ENCODE measurements at places on chromosomes 4 and X. TPM values are rescaled to one million over a fixed set of nuclear protein-coding genes. Genes with fewer than 3 reads are reported as not detected.

DNA sequence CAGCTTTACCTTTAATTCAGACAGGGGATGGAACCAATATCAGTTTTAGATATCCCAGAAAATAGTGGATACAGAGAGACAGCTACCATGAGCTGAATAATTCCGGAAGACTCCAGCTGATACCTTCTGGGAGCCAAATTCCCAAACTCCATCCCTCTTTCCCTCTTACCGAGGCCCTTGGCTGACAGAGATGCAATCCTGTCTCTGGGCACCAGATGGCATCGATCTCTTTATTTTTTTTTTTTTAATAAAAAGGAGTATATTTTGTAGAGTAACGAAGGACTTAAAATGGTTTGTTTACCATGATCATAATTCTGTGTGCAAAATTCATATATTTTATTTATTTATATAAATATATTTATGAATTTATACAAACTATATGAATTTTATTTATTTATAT is 31.0 kb downstream of the RAB40A start:
- no peak overlapping the region for H3K27ac ChIP-seq
- H3K27me3 ChIP-seq, result no peaks in the 10 kb centered on the region
- no peaks in the 10 kb centered on the region for H3K36me3 ChIP-seq
- no peaks in the 10 kb centered on the region for H3K4me1 ChIP-seq

DNA sequence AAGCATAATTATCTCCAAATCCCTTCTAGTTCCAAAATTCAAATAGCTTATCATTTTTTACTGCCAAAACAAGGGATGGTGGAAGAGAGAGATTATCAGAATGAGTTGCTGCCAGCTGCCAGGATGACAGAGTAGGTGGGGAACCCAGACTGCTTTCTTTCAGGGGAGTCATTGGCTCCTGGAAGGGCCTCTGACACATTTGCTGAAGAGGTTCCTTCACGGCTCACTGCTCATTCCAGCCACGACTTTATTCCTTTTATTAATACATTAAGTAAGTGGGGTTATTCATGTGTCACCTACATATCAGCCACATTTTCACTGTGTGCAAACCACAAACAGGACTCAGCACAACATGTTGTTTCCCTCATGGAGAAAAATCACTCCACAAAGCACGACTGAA is 12.7 kb upstream of the SMIM43 start:
- H3K4me1 ChIP-seq, result no peaks in the 10 kb centered on the region
- H3K27me3 ChIP-seq, result no peaks in the 10 kb centered on the region
- no peak overlapping the region for H3K4me3 ChIP-seq

GRCh38 chr4:112328734-112329130 is 31.6 kb downstream of the ALPK1 start:
- no peak for DNase-seq
- H3K36me3 ChIP-seq, result no peaks in the 10 kb centered on the region
- no peaks in the 10 kb centered on the region for H3K4me1 ChIP-seq
- H3K27me3 ChIP-seq, result no peaks in the 10 kb centered on the region
- no peak overlapping the region for H3K4me3 ChIP-seq

DNA sequence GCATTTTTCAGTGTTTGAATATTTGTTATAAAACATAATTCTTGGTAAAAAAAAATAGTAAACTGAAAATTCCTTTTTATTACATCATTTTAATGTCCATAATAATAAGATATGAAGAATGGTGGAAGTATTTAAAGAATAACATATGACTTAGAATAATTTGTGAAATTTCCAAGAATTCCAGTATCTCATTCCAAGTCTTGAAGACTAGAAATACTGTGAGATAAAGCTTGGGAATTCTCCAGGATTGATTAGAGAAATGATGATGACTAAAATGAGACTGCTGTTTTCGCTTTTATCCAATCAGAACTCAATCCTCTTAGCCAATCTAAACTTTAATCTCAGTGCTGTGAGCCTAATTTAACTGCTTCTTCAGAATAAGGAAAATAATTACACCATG is 184.2 kb upstream of the HCCS start:
- H3K36me3 ChIP-seq, result no peaks in the 10 kb centered on the region
- H3K27ac ChIP-seq, result no peak overlapping the region
- no peak for DNase-seq
- no peaks in the 10 kb centered on the region for H3K4me1 ChIP-seq
- no peak overlapping the region for H3K4me3 ChIP-seq

DNA sequence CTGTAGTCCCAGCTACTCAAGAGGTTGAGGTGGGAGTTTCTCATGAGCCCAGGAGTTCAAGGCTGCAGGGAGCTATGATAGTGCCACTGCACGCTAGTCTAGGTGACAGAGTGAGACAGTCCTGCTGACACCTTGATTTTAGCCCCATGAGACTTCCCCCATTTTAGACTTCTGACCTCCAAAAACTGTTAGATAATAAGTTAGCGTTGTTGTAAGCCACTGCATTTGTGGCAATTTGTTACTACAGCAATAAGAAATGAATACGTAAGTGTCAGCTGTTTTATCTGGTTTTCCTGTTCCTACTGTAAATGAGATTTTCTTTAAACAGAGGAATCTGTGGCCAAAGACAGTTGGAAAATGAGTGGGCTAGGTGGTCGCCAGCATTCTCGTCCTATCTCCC is 83.9 kb downstream of the ARHGAP10 start:
- H3K36me3 ChIP-seq, result no peaks in the 10 kb centered on the region
- H3K27me3 ChIP-seq, result no peaks in the 10 kb centered on the region
- peaks cover 79% of the 10 kb centered on the region for H3K4me1 ChIP-seq

- H3K4me3 ChIP-seq, result no peak overlapping the region
- H3K36me3 ChIP-seq, result no peaks in the 10 kb centered on the region
- H3K4me1 ChIP-seq, result no peaks in the 10 kb centered on the region
- no peak for DNase-seq
Measured at GRCh38 chr4:73612032-73612431, 8.2 kb downstream of the RASSF6 start.

WDR13 gene
- 119 TPM for total RNA-seq

GRCh38 chr4:154719087-154719486 is 24.7 kb upstream of the LRAT start:
- H3K36me3 ChIP-seq, result no peaks in the 10 kb centered on the region
- H3K4me3 ChIP-seq, result no peak overlapping the region
- H3K27ac ChIP-seq, result no peak overlapping the region
- no peak for DNase-seq
- no peaks in the 10 kb centered on the region for H3K4me1 ChIP-seq
- no peaks in the 10 kb centered on the region for H3K27me3 ChIP-seq

- peaks cover 41% of the 10 kb centered on the region for H3K4me1 ChIP-seq
- peak overlapping the region; percentile 65 for H3K4me3 ChIP-seq
- H3K36me3 ChIP-seq, result no peaks in the 10 kb centered on the region
- peak; percentile 57 for DNase-seq
- peak overlapping the region; percentile 64 for H3K27ac ChIP-seq
Measured at GRCh38 chr4:94410678-94411206, 41.0 kb upstream of the PDLIM5 start.

- no peaks in the 10 kb centered on the region for H3K27me3 ChIP-seq
- H3K36me3 ChIP-seq, result no peaks in the 10 kb centered on the region
- H3K4me3 ChIP-seq, result no peak overlapping the region
- no peaks in the 10 kb centered on the region for H3K4me1 ChIP-seq
Measured at GRCh38 chr4:168540086-168540485, 43.2 kb downstream of the PALLD start.

UVSSA gene
- 29.0 TPM for total RNA-seq

Measured in thoracic aorta (tissue), 2 donors.